ENCODE measurements at places on chromosomes 13 and 19. TPM values are rescaled to one million over a fixed set of nuclear protein-coding genes. Genes with fewer than 3 reads are reported as not detected.

DNA sequence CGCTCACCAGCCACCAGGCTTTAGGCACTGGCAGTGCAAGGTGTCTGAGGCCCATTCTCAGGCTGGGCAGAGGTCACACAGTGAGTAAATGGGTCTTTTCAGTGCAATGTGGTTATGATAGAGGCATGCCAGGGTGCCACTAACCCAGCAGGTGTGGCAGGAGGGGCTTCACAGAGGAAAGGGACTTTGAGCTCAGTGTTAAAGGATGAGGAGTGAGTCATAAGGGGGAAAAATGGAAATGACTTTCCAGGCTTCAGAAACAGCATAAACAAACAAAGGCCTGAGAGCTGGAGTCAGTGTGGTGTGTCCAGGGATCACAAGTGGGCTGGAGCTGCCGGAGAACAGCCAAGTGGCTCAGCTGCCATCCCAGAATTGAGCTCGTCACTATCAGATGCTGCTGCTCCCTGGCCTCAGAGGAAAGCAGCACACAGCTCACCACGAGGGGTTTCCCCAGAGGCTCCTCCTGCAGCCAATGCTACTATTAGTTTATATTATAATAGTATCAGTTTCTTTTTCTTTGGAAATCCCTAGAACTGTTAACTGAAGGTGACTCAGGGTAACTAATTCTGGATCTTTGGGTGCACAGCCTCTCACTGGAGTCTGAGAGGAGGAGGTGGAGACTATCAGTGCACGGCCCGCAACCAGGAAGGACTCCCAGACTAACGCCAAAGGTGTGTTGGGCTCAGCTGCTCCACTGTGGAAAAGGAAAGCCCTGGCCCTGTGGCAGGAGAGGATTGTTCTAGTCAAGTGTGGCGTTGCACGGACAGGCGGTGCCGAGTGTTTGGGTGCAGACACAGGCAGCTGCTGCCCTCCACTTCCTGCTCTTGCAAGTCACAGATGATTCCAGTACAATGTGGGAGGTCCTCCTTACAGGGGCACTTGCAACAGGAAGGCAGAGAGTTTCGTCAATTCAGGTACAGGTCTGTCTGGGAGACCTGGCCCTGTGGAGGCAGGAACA, 39.5 kb downstream of the DHRS12 start:
- peak; percentile 72 for DNase-seq

The TSEN34 gene
- 222 TPM for total RNA-seq

- DNase-seq = no peak
These were observed 127.5 kb downstream of the FREM2 start for GRCh38 chr13:38814331-38814730.

The ZNF285 gene
- total RNA-seq = not detected

- no peak for DNase-seq
These were observed 202.1 kb downstream of the KLF12 start for GRCh38 chr13:73932091-73932490.

The ZNF329 gene
- total RNA-seq = 16.0 TPM

- DNase-seq = no peak
These were observed 346.0 kb downstream of the KCNRG start for GRCh38 chr13:50361282-50361681.

The ZNF791 gene
- 10.5 TPM for total RNA-seq

The TDRD12 gene
- total RNA-seq = 0.05 TPM

The C13orf42 gene
- total RNA-seq = not detected

- DNase-seq = no peak
These were observed 253.8 kb downstream of the DACH1 start for GRCh38 chr13:71613066-71613745.

DNA sequence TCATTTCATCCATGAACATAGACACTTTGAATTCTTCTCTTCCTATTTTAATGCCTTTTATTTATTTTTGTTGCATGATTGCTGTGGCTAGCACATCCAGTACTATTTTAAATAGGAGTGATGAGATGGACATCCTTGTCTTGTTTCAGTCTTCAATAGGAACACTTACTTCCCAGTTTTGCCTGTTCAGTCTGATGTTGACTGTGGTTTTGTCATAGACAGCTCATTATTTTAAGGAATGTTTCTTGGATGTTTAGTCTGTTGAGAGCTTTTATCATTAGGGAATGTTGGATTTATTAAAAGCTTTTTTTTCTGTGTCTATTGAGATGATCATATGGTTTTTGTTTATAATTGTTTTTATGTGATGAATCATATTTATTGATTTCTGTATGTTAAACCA, 586.6 kb downstream of the SLITRK1 start:
- no peak for DNase-seq

GRCh38 chr19:52722062-52723003, 12.5 kb downstream of the ZNF611 start:
- peak; percentile 89 for DNase-seq

- no peak for DNase-seq
These were observed 5.8 kb downstream of the CHAMP1 start for GRCh38 chr13:114320065-114320464.

The SIAH3 gene
- total RNA-seq = not detected

GRCh38 chr13:29576581-29576980, 18.9 kb downstream of the SLC7A1 start:
- DNase-seq = no peak

- no peak for DNase-seq
These were observed 2.8 kb downstream of the ATP4A start for GRCh38 chr19:35560677-35561076.

- DNase-seq = no peak
These were observed 3.1 kb downstream of the ATP12A start for GRCh38 chr13:24683351-24683750.
